ENCODE measurements at places on chromosomes 12 and 14. TPM values are rescaled to one million over a fixed set of nuclear protein-coding genes. Genes with fewer than 3 reads are reported as not detected.

Gene CATSPERB
- 0.78 TPM for total RNA-seq

Gene IL22
- total RNA-seq: not detected

Gene SSTR1
- 14.6 TPM for total RNA-seq

Gene ENTPD5
- 13.7 TPM for total RNA-seq

Gene RNASE1
- 222 TPM for total RNA-seq

Gene DDX51
- 32.0 TPM for total RNA-seq

Gene LPCAT3
- 16.8 TPM for total RNA-seq
